ENCODE measurements at places on chromosomes 1 and 21.

DNA sequence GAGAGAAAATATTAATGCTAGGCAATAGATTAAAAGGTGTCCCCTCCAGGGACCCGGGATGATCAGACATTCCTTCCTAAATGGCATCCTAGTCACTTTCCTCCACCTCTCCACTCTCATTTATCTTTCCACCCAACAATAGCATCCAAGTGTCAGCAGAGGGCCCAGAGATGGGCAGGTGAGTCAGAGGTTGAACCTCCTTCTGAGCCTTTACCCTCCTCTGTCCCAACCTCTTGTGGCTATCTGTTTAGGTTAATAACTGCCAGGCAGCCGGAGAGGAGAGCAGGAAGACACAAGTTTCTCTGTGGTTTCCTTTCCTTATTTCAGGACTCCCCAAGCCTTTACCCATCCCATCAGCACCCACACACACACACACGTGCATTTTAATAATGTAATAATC, 4.1 kb downstream of the GJA5 start:
- DNase-seq: no peak

- DNase-seq: no peak
Measured at GRCh38 chr1:4394366-4394765, 260.0 kb upstream of the AJAP1 start.

GRCh38 chr1:201173736-201174135, 16.9 kb upstream of the IGFN1 start:
- no peak for DNase-seq

- no peak for DNase-seq
Measured at GRCh38 chr1:42691157-42691498, 8.9 kb downstream of the YBX1 start.

- DNase-seq: no peak
Measured at GRCh38 chr1:27383039-27383605, at the start of gene CD164L2. CD164L2 (minus strand) TSS chr1:27383333; CDS start chr1:27383239, 94 bp downstream.

- no peak for DNase-seq
Measured at GRCh38 chr1:166089804-166090203, 77.0 kb downstream of the FAM78B start.
